Stimulated activated CD4-positive, alpha-beta T cell treated with anti-CD3 and anti-CD28 coated beads, Interleukin-12 subunit alpha, Interleukin-12 subunit beta, amount 100 ng/mL, for 48 hours (primary cell): ENCODE measurements at places on chromosomes 12 and 14.

- no peak for DNase-seq
Measured at GRCh38 chr12:84329938-84330337, 582.7 kb downstream of the SLC6A15 start.

GRCh38 chr14:22314183-22314820, 274.7 kb downstream of the DAD1 start:
- no peak for DNase-seq

GRCh38 chr14:98606816-98607215, 665.2 kb downstream of the BCL11B start:
- no peak for DNase-seq

- no peak for DNase-seq
Measured at GRCh38 chr12:132772606-132773005, 11.0 kb upstream of the ANKLE2 start.

DNA sequence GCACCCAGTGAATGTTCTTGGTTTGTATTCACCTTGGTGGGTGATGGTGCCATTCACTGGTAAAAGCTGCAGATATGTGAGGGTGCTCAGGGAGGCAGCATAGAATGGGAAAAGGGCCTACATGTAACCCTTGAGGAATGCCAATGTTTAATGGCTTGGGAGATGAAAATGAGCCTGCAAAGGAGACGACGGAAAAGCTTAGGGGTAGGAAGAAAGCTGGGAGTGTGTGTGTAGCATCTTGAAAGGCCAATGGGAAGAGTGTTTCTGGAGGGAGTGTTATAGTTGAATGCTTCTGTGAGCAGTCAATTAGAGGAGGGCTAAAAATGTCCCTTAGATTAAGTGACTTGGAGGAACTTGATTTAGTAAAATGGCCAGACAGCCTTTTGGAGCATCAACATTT, 24.9 kb downstream of the PPM1A start:
- DNase-seq = no peak

DNA sequence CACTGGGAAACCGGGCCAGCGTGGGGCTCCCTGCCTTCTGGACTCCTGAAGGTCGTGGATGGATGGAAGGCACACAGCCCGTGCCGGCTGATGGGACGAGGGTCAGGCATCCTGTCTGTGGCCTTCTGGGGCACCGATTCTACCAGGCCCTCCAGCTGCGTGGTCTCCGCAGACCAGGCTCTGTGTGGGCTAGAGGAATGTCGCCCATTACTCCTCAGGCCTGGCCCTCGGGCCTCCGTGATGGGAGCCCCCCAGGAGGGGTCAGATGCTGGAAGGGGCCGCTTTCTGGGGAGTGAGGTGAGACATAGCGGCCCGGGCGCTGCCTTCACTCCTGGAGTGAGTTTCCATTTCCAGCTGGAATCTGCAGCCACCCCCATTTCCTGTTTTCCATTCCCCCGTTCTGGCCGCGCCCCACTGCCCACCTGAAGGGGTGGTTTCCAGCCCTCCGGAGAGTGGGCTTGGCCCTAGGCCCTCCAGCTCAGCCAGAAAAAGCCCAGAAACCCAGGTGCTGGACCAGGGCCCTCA, 26.9 kb downstream of the HIP1R start:
- no peak for DNase-seq

DNA sequence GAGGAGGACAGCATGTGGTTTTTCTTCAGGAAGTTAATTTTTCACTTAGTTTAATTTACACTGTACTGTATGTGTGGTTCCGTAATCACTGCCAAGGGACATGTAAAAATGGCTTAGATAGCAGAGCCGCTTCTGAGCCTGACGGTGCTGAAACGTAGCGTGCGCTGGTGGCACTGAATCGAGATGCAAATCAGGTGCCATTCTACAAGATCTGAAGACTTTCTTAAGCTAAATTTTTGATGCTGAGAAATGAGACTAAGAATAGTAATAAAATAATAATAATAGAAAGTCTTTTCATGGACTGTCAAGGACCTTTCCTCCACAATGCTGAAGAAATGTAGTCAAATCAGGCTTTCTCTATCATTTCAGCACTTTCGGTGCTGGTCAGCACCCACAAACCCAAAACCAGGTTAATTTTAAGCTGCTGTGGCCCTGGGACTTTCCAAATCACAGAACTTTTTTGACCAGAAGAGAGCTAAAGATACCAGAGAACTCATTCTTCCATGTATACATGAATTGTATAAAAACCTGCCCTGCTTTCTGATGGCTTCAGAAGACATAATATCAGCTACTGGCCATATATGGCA, 183.3 kb upstream of the LMO3 start:
- no peak for DNase-seq

DNA sequence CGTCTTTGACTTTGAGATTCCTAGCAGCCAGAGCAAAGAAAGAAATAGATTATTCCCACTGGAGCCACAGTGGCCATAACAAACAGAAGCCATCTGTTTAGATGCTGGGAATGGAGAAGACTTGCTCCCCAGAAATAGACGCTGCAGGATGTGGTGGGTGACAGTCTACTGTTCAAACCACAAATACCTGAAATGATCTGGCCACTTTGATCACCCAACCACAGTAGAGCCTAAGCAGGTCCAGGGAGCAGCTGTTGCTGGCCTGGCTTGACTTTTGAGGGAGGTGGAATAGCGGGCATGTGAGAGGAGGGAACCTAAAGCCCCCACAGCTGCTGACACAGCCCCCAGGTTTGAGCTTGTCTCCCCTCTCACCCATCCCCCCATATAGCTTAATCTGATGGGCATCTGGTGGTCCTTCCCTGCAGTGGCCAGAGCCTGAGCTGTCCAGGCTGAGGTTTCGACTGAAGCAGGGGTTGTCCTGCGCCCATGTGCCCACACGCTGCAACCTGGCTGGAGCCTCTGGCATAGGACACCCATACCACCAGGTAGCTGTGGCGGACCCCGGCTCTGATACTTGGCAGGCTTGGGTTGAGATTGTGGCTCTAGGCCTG, 38.7 kb downstream of the SH2B3 start:
- DNase-seq = no peak

DNA sequence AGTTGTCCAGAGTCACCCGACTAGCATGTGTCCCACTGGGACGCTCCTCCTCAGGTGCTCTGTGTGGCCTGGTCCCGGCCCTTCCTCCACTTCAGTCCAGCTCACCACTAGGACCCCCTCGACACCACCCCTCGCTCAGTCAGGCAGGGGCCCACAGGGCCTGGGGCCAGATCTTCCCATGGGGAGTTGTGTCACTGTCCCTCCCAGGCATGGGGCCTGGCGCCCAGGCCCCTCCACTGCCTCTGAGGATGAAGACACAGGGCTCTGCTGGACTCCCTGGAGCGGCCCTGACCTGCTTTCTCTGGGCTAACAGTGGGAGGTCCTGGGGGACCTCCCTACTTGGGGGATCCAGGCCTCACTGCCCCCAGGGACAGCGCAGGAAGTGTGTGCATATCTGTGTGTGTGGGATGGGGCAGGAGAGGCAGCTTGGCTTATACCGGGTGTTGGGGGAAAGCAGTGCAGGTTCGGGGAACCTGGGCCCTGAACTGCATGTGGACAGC, 43.8 kb downstream of the KRT80 start:
- DNase-seq = no peak
